Stimulated activated CD8-positive, alpha-beta memory T cell treated with anti-CD3 and anti-CD28 coated beads, Interleukin-4, amount 100 ng/mL, for 4 hours (primary cell): ENCODE measurements at places on chromosomes 7 and 10.

DNA sequence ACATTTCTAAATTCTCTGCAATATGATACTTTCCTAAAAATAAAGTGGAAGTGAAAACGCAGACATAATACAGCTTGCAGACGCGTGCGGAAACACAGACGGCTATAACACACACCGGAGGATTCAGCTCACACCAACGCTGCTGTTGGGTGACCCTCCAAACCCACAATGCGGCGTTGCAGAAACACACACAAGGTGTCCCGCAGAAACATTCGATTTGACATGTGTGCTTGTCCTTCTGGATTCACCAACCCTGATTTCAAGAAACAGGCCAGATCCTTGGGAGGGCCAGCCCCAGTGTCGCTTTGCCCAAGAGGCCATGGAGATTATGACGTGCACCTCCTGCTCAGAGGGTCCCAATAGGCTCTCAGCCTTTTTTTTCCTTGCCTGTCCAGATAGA, 136.7 kb upstream of the TCERG1L start:
- DNase-seq, result no peak

DNA sequence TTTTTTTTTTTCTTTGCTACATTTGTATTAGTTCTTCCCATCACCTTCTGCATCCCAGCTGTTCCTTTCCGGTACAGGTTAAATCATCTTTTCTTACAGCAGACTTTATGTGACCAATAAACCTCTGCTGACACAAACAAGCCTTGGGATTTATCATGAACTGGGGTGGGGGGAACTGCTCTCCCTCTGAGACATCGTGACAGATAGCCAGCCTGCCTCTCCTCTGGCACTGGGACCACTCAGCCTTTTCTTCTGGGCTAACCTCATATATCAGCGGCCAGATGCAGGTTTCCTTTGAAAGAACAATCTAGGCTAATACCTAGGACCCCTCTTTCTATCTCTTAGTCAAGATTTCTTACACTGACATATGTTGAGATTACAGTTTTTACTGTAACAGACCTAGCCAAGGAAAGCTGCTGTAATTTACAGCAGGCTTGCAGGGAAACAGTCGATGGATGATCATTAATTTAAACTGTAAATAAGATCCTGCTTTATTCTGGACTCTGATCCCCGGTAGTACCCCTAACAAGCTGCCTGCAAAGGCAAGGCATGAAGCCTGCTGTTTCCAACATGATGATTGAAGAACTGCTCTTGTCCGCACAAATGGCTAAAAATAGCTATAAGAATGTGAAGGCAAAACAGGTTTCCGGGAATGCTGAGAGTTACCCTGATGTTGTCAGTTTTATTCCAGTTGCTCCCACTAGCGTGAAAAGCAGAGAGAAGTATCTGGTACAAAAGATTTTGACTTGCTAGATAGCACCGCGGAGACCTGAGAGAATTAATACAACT, 338.7 kb downstream of the SORCS1 start:
- no peak for DNase-seq

- DNase-seq, result no peak
Observed at GRCh38 chr10:69817078-69817581, 15.4 kb downstream of the COL13A1 start.

GRCh38 chr7:90384433-90384832, 18.8 kb upstream of the CLDN12 start:
- DNase-seq, result no peak

GRCh38 chr7:78675511-78675910, 778.0 kb downstream of the MAGI2 start:
- no peak for DNase-seq

DNA sequence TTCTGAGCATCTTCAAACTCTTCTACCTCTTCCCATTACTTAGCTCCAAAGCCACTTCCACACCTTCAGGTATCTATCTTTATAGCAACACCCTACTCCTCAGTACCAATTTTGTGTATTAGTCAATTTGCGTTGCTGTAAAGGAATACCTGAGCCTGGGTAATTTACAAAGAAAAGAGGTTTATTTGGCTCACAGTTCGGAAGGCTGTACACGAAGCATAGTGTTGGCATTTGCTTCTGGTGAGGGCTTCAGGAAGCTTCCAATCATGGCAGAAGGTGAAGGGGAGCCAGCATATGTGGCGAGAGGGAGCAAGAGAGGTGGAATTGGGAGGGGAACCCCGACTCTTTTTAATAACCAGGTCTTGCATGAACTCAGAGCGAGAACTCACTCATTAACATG, 17.6 kb upstream of the CRYGN start:
- no peak for DNase-seq

DNA sequence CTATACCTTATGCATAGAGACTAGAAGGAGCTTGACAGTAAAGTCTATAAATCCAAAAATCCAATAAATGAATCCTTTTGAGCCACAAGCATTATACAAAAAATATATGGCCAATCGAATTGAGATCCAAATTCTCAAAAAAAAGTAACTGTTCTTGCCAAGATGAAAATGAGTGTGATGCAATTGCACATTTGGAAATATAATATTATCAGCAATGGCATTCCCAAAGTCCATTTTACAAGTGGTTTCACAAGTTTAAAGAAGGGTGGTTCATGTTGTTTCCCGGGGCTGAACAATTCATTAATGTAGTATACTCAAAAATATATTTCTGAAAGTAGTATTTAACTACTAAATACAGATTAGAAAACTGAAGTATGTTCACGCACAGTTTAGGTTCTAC, 7.3 kb downstream of the RP9 start:
- no peak for DNase-seq

GRCh38 chr10:77513781-77514331, 123.8 kb downstream of the KCNMA1 start:
- DNase-seq, result no peak

DNA sequence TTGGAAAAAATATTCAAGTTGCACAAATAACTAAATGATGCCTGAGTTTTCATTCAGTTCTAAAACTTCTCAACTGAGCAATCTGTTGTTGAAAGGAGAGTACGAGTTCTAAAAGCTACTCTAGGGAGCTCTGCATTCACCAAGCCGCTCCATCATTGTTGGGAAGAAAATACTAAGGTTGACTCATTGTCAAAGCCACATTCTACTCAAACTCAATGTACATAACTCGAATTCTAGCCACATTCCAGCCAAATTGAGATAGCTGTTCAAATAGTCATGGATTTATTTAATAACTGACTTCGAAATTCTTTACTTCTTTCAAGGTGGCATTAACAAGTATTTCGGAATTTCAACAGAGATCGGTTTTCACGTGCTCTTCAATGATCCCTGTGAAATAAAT, 63.4 kb downstream of the KIAA1217 start:
- no peak for DNase-seq

DNA sequence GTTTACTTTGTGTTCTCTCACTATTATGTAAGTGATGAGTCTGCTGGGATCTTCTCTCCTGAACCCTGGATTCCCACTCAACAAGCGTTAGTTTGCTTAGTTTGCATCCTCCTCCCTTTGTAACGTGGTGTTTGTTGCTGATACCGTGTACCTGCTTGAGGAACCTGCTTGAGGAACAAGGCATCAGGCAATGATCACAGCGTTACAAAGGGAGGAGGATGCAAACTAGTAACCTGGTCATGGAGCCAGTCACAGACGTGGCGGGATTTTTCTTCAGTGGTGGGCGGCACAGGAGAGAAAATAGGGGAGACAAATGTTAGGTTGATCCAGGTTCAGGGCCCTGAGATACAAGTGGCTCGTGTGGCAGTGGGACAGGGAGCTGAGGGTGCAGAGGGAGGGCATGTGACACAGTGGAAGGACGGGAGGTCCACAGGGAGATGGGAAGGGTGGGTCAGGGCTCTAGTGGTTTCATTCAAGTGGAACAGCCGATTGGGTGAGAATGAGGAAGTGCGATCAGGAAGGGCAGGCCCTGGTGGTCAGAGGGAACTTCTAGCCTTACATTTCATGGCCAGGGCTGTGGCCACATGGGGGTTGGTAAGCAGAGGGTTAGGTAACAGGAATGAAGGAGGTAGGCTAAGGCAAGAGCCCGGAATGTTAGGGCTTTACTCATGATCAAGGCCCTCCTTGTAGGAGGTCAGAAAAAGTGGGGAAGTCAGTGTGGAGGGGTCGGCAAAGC, 38.0 kb downstream of the SNX10 start:
- DNase-seq, result no peak

GRCh38 chr7:137820677-137821420, 25.9 kb downstream of the DGKI start:
- DNase-seq, result no peak

GRCh38 chr7:117088623-117089194, 135.4 kb downstream of the ST7 start:
- DNase-seq, result no peak

GRCh38 chr7:135333946-135334345, 100.3 kb downstream of the STRA8 start:
- DNase-seq, result no peak

GRCh38 chr10:18144928-18145327, 4.7 kb downstream of the CACNB2 start:
- no peak for DNase-seq

- no peak for DNase-seq
Observed at GRCh38 chr10:110163192-110163773, 44.1 kb upstream of the MXI1 start.

- DNase-seq, result no peak
Observed at GRCh38 chr10:106557053-106557452, 607.5 kb downstream of the SORCS1 start.

DNA sequence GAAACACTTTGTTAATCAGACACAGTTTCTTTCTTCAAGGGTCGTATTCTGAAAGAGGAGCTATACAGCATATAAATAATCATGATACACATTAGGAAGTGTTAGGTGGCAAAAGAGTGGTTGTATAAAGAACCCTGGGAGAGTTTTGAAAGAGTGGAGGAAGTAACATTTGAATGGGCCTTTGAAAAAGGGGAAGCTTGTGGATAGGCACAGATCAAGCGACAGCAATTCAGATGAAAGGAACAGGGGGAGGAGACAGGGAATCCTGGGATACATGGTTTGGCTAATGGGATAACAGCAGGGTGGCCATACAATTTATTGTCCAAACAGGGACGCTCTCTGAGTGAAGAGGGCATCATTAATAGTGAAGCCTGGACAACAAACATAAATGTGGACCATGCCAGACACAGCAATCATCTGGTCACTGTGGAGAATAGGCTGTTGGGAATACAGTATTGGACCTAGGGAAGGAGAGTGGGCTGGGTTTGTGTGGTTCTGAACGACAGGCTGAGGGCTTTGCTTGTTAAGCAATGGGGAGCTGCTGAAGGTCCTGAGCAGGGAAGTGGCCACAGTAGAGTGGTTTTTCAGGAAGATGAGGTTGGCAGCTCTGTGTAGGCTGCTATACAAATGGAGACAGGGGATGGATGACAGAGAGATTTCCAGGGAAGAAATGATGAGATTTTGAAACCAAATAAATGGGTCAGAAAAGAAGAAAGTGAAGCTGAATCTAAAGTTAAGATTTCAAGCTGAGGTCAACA, 75.9 kb downstream of the ICA1 start:
- DNase-seq, result no peak

DNA sequence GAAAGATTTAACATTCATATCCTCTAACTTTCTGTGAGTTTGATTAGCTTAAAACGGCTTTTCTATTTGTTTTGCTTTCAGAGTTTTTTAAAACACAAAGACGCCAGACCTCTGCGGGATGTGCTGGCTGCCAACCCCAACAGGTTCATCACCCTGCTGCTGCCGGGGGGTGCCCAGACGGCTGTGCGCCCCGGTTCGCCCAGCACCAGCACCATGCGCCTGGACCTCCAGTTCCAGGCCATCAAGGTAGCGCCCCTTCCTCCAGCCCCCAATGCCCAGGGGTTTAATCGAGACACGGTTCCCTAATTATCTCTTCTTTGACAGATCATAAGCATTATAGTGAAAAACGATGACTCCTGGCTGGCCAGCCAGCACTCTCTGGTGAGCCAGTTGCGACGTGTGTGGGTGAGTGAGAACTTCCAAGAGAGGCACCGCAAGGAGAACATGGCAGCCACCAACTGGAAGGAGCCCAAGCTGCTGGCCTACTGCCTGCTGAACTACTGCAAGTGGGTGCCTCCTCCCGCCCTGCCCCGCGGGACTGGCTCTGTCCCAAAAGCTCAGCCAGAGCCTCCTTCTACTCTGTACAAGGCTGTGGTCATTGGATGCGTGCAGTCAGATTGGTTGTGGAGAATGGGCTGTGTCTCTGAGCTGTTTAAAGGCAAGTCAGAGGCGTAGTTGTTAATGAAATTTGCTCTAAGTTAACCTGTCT, 71.2 kb downstream of the TRRAP start:
- DNase-seq, result no peak

GRCh38 chr10:44771233-44771995, 139.7 kb upstream of the TMEM72 start:
- DNase-seq, result no peak

GRCh38 chr10:69901628-69902505, 100.2 kb downstream of the COL13A1 start:
- DNase-seq, result no peak

DNA sequence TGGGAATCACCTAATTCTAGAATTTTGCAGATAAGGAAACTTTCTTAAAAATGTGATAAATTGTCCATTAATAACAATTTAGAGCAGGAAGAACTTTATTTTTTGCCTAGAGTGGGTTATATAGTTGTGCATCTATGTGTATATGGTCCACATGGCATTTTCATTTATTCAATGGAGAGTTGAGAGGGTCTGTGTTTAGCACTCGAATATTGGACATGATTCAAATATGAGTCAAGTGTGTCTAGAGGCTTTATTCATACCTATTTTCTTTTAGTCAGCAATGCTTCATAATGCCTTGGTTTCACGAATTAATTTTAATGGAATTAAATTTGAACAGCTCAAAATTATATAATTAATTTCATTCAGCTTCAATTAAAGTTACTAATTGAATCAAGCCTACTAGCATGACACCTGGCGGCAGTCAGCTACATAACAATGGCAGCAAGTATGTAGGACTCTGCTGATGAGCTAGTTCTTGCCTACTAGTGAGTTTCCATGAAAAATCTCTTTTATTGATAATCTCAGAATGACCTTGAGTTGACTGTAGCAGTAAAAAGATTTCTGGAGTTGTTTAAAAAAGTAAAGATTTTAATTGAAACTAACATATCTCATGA, 17.7 kb downstream of the MDFIC start:
- no peak for DNase-seq

GRCh38 chr7:136869001-136869961, 829 bp downstream of the CHRM2 start:
- DNase-seq, result no peak
